Retina (tissue), 1 donor: ENCODE measurements at places on chromosomes 11 and 22.

GRCh38 chr11:45024316-45024715, 73.6 kb upstream of the TP53I11 start:
- DNase-seq, result no peak

DNA sequence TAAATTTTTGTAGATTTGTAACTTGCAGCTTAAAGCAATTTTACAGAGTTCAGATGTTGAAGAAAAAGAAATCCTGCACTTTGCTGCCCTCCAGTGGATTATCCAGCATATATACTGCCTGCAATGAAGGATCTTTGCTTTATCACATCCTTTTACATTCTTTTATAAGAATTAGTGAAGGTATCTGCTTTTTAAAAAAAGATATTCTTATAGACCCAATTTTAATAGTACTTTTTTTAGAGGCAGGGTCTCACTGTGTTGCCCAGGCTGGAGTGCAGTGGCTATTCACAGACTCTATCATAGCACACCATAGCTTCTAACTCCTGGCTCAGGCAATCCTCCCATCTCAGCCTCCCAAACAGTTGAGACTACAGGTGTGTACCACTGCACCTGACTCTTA, 60.7 kb downstream of the TTC17 start:
- peak; percentile 5 for DNase-seq

- peak; percentile 66 for DNase-seq
These were observed 30.9 kb downstream of the KCNC1 start for GRCh38 chr11:17765356-17766072.

- DNase-seq, result no peak
These were observed 68.1 kb downstream of the CSTPP1 start for GRCh38 chr11:47004595-47005033.

DNA sequence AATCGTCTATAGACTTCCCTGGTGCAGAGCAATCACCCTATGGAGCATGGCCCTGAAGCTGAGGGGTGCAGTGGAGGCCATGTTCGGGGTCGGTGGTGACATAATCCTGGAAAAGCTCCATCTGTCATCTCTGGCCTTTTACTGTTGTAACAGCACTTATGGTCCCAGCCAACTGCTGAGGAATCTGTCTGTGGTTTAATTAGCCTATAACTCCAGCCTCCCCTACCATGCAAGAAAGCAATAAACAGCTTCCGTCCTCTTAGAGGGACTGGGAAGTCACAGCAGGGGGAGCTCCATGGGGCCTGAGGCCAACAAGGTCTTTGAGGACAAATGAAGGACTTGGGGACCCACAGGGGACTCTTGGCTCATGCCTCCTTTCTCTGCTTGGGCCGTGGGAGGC, 159.1 kb upstream of the NECTIN1 start:
- DNase-seq, result no peak

DNA sequence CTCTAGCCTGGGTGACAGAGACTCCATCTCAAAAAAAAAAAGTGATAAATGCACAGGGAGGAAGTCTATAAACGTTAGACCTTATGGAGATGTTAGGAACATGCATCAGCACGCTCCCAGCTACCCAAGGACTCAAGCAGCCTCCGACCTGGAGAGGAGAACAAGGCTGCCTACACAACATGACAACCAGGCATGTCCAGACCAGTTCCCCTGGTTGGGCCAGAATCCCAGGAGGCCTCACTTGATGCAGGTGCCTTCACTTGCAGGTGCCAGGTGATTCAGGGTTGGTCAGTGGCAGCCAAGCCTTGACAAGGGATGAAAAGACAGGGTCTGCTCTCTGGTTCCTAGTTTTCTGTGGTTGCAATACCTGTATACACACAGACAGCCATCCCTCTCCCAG, 5.9 kb downstream of the RANGAP1 start:
- no peak for DNase-seq

GRCh38 chr11:62725646-62726045, 1.6 kb downstream of the HNRNPUL2 start:
- no peak for DNase-seq

- DNase-seq, result no peak
These were observed 69.2 kb downstream of the KIF18A start for GRCh38 chr11:28038775-28039174.

GRCh38 chr22:39543095-39543494, 10.5 kb upstream of the RPS19BP1 start:
- DNase-seq, result peak; percentile 63

DNA sequence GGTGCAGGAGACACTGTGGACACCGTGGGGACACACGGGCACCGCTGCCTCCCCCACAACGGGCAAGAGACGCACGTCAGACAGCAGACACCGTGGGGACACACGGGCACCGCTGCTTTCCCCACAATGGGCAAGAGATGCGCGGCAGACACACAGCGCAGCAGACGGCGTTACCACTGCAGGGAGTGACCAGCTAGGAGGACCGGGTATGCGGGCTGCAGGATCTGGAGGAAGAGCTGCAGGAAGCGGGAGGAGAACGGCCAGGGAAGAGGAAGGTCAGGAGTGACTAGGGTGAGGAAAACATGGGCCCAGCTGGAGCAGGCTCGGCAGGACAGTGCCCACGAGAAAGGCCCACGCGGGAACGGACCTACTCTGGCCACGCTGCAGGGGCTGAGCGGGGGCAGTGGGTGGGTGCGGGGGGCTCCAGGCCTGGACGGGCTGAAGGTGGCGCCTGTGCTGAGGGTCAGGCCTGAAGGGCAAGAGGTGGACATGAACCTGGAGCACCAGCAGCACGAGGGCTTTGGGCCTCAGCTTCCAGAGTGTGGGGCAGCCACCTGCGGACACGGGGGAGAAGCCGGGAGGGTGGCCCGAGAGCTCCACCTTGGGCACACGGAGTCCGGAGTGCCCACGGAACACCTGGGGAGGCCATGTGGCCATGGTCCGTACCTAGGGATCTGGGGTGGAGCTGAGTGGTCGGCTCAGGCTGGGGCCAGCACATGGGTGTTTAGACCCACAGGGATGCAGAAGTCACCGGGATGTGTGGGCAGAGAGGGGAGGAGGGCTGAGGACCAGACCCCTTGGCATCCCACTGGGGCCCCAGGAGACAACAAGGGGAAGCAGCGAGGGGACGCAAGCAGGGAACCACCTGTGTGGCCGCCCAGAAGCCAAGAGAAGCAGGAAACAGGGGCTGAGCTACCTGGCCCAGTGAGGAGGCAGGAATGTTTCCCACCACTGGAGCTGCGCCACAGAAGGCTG, 16.5 kb downstream of the TOLLIP start:
- no peak for DNase-seq

DNA sequence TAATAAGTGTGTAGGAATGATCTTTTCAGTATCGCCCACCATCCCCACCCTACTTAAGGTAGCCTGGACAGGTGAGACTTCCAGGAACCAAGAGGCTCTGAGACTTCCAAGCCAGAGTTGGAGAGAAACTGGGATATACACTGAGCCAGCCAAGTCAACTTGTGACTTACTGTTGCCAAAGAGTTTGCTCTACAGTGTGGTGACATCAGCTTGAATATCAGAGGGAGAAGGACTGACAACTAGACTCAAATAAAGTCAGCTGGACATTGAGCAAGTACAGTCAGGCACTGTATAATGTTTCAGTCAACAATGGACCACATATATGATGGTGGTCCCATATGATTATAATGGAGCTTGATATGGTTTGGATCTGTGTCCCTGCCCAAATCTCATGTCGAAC, 1.2 kb upstream of the MMP10 start:
- no peak for DNase-seq

DNA sequence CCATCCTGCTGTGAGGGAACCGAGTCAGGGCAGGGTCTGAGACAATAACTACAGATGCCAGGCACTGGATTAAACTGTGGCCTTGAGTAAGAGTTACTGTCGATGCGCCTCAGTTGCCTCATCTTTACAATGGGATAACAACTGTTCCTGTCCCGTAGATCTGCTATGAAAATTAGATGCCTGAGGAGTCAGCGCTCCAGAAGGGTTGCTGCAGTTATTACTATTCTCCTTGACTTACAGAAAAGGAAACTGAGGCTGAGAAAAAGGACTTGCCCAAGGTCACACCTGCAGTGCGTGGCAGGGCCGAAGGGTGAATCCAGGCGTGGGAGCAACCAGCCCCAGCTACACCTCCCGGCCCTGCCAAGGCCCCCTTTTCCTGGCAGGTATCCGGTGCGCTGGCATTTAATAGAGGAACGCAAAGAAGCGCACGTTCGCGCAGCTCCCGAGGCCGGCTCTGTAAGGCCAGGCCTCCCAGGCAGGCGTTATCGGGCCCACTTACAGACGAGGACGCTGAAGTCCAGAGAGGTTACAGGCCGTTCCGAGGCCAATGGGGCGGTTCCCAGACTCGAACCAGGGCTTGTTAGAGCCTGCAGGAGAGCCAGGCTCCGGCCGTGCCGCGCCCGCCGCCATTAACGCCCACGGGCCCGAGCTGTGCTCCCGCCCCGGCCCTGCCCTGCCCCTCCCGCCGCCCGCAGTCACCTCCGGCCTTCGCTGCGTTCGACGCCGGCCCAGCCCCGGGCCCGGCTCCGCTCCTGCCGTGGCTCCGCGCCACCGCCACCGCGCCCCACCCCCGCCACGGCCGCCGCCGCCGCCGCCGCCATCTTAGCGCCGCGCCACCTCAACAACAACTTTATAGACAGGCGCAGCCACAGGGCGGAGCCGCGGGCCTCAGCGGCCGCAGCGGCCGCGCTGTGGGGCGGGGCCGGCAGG, at the start of gene C11orf68:
C11orf68 (minus strand) TSS at position 852 of the 930 bp plus-strand sequence; CDS start at position 821, 31 bp downstream.
- peak; percentile 56 for DNase-seq

- no peak for DNase-seq
These were observed 20.3 kb downstream of the STK33 start for GRCh38 chr11:8573777-8574176.

- DNase-seq, result no peak
These were observed 63.2 kb downstream of the PACS1 start for GRCh38 chr11:66133216-66133775.

- no peak for DNase-seq
These were observed 53.4 kb upstream of the PARVG start for GRCh38 chr22:44127356-44127755.
